ENCODE measurements at places on chromosomes 2 and 18. TPM values are rescaled to one million over a fixed set of nuclear protein-coding genes. Genes with fewer than 3 reads are reported as not detected.

C2orf66 gene
- 0.40 TPM for total RNA-seq

MROH2A gene
- not detected for total RNA-seq

AKAIN1 gene
- total RNA-seq: not detected

INHBB gene
- 0.79 TPM for total RNA-seq

SH3YL1 gene
- total RNA-seq: 37.3 TPM

INPP5D gene
- 39.6 TPM for total RNA-seq

UGT1A4 gene
- total RNA-seq: not detected

FANCL gene
- total RNA-seq: 17.8 TPM

PIKFYVE gene
- 52.9 TPM for total RNA-seq

COL5A2 gene
- 81.4 TPM for total RNA-seq

ZCCHC2 gene
- total RNA-seq: 35.5 TPM

CYBRD1 gene
- 43.6 TPM for total RNA-seq

Measured in thoracic aorta endothelial cell (primary cell).